ENCODE measurements at places on chromosomes 6 and 20.
A peak's percentile ranks its signal among the peaks of the same experiment; 100 is the strongest.

GRCh38 chr6:30744054-30744805, at the start of gene IER3:
IER3 (minus strand) TSS chr6:30744547; CDS start chr6:30744518, 29 bp downstream.
- DNase-seq, result peak; percentile 87

GRCh38 chr6:45293306-45293705, 34.8 kb upstream of the RUNX2 start:
- DNase-seq, result no peak

- no peak for DNase-seq
Measured at GRCh38 chr20:56656632-56657031, 27.5 kb downstream of the TFAP2C start.

DNA sequence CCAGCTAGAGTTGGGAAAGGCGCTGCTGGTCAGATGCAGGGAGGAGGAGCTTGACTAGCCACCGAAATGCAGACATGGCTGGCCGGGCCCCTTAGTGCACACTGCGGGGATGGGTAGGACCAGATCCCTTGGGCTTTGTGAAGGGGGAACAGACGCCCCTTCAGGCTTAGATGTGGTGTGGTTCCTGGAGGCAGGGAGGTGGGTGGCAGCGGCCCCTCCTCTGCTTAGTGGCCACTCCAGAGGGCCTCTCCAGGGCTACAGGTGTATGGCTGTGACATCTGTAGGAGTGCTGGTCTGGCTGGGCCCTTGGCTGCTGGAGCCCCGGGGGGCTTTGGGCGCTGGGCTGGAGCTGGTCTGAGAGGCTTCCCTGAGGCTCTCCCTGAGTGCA, 5.9 kb downstream of the CCND3 start:
- no peak for DNase-seq

GRCh38 chr6:163284151-163284550, 130.4 kb upstream of the QKI start:
- DNase-seq, result no peak

DNA sequence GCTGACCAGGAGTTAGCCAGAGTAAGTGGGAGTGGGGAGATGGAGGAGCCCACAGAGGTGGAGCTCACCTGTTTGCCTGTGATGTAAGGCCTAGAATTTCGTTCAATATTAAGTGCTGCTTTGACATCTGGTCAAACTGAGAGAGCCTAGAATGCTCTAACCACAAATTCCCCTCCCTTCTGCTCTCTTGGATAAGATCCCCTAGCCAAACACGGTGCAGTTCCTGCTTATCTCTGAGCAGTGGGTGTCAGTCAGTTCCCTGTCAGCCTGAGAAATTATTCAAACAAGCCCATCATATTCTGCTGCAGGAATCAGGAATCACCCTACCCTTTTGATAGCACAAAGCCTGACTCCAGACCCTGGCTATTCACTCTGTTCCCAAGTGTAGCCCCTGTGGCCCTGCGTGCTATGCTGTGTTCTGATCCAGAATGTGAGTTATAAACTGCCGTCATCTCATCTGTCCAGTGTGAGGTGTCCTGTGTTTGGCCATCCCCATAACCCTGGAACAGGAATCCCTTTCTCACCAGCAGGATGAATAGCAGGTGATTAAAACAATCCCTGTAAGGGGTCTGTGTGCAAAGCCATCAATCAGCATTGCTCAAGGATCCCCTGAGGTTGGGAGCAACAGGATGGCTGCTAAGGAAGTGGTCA, 31.8 kb upstream of the ZNF133 start:
- DNase-seq, result no peak

DNA sequence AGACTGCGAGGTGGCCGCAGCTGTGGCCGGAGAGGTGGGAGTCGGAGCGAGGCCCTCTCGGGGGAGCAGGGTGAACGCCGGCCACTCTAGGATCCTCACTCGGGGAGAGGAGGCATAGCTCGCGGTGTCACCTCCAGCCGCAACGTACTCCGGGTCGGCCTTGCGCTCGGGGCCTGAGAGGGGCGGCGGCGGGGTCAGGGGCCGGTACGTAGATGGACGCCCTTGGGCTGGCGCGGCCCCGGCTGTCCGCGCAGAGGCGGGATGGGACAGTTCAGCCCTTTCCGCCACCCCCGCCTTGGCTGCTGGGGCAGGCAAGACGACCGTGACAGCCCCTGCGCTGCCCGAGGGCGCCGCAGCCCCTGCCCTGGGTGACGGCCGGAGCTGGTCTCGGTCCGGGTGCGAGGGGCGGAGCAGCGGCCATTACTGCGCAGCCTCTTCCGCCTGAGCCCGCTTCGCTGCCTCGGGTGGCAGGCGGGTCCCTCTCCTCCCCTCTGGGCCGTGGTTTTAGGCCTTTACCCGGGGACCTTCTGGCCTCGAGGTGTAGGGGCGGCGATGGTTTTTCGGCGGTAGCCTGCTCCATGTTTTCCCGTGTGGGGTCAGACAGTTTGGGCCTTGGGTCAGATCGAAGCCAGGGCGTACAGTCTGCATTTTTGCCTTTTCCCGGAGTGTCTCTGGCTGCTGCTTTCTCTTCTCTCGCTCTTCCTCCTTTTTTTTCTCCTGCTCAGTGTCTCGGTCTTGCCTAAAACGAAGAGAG, 405 bp downstream of the RNF146 start:
- DNase-seq, result peak; percentile 6

- DNase-seq, result no peak
Measured at GRCh38 chr6:72941751-72942150, 283.5 kb downstream of the KHDC1L start.

DNA sequence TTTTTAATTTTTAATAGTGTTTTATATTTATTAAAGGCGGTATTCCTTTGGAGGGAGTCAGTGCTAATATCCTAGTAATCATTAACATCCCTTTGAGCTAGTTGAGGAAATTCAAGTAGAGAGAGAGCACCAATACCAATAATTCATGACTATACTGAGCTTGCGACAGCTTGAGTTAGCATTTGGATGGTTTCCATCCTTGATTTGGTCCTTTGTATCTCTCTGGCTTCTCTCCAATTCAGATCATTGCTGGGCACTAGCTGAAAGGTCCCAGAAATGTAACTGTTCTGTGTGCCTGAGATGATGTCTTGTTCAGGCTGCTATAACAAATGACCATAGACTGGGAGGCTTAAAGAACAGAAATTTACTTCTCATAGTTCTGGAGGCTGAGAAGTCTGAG, 77.0 kb downstream of the RNF144B start:
- no peak for DNase-seq

DNA sequence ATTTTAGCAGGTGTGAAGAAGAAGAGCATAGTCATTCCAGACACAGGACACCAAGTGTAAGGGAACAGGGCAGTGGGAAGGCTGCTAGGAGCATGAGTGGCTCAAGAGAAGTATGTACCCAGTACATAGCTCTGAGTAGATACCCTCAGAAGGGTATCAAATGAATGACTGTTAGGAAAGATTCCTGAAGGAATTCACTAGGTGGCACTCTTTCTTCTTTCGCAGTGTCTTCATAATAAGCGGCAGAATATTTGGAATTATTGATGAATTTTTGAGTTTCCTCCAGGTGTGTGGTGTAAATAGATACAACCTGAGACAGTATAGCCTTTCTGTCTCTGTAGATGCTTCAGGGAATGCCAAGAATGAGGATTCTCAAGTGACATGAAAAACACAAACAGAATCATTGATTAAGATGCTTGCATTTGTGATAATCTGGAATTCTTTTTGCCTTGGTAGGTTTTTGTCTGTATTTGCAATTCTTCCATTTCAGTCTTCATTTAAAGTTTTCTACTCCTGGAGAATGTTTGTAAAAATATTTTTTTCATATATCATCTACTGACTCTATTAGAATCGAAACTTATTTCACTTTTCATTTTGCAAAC, 264.3 kb upstream of the RIMS1 start:
- DNase-seq, result no peak

GRCh38 chr6:2706558-2706957, 44.2 kb downstream of the MYLK4 start:
- no peak for DNase-seq

- DNase-seq, result no peak
Measured at GRCh38 chr6:167152862-167153261, 4.9 kb downstream of the GPR31 start.

GRCh38 chr6:47478233-47479139, 897 bp downstream of the CD2AP start:
- DNase-seq, result no peak

DNA sequence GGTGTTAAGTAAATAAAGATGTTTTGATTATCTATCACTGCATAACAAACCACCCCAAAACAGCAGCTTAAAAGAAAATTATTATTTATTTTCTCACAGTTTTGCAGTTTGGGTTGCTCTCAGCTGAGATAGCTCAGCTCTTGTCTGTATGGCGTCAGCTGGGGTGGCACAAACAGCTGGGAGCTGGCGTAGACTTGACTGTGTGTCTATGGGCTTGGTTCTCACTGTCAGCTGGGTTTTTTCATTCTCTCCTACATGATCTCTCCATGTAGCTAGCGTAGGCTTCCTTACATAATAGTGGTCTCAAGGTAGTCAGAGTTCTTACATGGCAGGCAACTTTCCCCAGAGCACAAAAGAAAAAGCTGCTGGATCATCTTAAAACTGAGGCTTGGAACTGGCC, 6.5 kb upstream of the TMEM74B start:
- DNase-seq, result no peak

GRCh38 chr6:51387907-51388306, 569.2 kb downstream of the TFAP2B start:
- no peak for DNase-seq

DNA sequence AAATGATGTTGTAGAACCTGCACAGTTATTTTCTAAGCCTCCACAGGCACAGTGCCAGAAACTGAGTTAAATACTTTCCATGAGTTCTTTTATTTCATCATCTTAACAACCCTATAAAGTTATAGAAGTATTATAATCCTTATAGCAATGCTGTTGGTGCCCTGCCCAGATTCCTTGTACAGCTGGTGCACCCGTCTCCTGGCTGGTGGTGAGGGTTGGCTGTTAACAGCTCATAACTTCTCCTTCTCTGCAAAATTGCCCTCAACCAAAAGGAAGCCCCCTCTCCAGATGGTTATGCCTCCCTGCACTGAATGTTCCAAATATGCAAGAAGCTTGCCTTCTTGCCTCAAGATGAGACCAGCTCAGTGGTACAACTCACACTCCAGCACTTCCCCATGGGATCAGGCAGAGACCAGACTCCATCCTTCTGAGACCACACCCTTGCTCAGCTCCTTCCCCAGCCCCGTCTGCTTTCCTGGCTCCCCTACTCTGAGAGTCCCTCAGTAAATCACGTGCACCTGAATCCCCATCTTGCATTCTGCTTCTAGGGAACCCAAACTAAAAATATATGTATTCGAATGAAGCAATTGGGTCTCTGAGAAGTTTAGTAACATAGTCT, 304.4 kb upstream of the PLCB4 start:
- DNase-seq, result peak; percentile 71

DNA sequence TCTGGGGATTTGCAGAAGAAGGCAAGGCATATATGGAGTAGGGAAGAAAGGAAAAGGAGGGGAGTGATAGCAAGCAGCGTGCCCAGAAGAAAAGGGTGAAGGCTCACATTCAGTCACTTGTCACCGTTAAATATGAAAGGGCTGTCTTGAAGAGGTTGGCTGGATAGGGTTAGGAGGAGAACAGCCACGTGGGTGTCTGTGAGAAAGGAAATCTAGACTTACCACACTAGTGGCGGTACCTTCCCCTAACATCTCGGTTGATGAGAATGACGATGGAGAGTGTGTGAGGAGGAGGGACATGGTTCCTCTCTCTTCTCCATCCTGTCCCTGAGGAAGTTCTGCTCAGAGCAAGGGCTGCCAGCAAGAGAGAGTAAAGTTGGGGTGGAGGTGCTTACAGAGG, 74.3 kb upstream of the CCN6 start:
- DNase-seq, result no peak
